Stimulated activated CD4-positive, alpha-beta T cell treated with anti-CD3 and anti-CD28 coated beads, Interleukin-2, amount 100 ng/mL, for 24 hours (primary cell): ENCODE measurements at places on chromosomes 2 and 18.

- DNase-seq, result no peak
Measured at GRCh38 chr2:29603341-29603740, 318.0 kb downstream of the ALK start.

DNA sequence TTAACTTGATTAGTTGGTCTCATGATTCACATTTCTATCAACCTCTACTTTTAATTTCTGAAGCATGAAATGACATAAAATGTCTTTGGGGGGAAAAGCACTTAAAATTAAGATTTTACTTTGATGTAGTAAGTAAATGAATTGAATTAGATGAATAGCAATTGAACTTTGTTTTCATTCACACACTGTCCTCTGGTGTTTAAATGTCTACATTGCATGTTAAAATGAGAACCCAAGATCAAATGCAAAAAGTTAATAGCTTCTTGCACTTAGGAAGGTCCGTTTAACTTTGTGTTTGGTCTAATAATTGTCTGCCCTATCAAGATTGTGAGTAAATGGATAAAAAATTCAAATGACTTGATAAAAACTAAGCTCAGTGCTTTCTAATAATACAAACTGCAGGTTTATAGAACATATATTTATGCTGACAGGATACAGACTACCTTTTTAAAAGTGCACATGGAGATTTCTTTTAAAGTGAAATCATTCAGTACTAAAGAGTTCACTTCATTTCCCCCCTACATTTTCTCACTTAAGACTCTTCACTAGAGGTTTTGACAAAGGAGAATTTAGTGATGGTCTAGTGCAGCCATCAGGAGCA, 156.2 kb upstream of the NABP1 start:
- no peak for DNase-seq

- no peak for DNase-seq
Measured at GRCh38 chr18:2441544-2441943, 129.8 kb downstream of the METTL4 start.

DNA sequence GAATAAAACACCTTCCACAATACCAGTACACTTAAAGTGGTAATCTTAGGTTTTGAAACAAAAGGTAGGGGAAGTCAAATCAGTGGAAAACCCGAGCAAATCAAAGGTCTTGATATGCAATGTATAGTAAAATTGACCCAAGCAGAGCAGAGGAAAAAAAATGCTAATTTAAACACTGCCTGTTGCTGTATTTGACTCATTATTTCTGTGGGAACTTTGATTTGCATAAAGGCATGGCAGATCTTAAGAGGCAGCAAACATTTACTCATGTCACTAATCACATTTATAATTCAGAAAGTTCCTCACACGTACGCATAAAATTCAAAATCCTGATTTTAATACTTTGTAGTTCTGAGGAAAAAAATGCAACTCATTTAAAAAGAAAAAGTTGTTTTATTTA, 64.4 kb downstream of the IKZF2 start:
- DNase-seq, result no peak

DNA sequence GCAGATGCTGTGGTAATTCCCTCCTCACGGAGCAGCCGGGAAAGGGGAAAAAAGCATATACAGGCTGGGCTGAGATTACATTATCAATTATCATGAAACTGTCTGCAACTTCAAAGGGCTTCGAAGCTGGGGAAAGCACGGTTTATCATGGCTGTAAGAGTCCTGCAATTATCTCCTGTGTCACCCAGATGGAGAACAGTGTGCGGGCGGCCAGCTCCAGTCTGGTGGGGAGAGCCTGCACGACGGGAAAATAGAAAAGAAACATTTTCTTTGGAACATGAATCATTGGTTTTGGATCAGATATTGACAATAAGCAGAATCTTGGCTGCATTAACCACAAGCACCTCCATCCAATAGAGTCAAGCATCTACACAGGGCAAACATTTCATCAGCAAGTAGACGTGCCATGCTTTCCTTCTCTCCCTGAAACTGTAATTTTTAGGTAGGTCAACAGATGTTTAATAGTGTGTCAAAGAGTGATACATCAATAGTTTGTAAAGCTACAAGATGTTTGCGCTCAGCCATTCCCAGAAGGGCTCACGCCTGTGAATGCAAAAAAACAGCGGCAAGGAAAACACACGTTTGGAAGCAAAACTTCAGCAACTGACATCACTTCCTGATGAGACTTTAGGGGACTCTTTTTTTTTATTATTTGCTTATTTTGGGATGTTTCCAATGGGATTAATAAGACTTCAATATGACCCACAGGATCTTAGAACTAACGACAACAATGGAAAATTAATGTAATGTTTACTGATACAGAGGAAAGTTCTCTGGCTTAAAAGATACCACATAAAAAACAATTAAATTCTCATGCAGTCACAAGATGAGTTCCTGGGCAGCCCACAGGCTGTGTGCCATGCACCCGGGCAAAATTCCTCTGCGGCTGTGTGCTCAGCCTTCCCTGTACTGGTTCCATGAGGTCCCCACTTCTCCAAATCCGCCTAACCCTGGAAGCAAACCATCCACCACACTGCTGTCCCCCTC, 111.0 kb upstream of the SALL3 start:
- no peak for DNase-seq

DNA sequence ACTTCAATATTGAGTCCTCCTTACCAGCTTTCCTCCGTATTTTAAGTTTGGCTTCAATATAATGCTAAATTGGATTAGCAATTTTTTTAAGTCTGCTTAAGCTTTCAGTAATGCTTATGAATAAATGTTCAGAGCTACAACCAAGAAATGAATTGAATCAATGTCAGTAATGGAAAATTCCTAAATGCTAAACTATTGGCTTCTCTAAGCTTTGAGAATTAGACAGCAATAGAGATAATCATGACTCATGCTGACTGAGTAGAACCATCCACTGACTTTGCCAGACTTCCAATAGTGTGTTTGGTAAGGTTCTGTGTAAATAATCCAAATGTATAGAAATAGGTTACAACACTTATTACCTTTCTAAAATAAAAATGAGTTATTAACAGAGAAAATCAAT, 8.9 kb upstream of the PDE1A start:
- no peak for DNase-seq

- no peak for DNase-seq
Measured at GRCh38 chr2:144946263-144946662, 426.3 kb upstream of the ZEB2 start.

DNA sequence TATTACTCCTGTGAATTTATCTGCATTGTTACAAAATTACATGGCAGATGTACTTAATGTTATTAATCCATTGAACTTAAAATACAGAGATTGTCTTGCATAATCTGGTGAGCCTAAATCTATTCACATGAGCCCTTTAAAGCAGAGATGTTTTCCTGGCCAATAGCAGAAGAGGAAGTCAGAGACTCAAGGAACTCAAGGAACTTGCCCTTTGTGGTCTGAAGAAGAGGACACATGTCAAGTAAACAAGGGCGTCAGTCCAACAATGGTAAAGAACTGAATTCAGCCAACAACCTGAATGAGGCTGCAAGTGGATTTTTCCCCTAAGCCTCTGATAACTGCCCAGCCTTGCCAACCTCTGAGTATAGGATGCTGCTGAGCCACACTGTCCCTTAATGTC, 356.3 kb upstream of the PKDCC start:
- no peak for DNase-seq

GRCh38 chr2:205682239-205682970, at the start of gene NRP2:
Gene NRP2, plus strand, starts transcription at chr2:205682501. Its CDS starts 790 bp downstream, at chr2:205683291.
- peak; percentile 71 for DNase-seq

GRCh38 chr2:192500550-192501200, 305.9 kb upstream of the TMEFF2 start:
- DNase-seq, result peak; percentile 8
